ENCODE measurements at places on chromosomes 11 and 22.

DNA sequence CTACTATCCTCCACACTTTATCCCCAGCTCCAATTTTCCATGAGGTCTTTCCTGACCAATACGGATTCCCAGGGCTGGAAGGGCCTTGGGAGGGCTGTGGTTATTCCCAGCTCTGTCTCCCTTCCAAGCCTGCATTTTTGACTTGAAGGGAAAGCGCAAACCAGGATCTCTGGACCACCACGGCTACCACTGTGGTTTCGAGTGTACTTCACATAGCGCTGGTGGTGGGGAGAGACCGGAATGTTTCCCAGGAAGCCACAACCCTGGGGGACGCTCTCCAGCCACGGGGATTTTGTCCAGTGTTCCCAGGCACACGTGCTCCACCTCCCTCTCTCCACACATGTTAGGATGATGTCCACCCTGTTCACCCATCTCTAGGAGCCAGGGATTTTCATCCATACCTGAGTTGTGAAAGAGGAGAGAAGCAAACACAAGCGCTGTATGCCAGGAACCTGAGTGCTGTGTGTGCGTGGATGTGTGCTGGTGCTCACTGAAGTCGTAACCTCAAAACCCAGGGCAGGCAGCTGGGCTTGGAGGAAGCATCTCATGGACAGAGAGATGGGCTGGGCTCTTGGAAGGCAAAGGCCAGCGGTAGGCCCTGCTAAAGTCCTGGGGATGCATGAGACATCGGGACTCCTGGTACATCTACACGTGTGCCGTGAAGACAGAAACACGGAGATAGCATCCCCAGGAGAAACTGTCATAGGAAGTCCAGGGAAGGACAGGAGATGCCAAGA is 1.3 kb upstream of the NPTXR start:
- no peak for DNase-seq

DNA sequence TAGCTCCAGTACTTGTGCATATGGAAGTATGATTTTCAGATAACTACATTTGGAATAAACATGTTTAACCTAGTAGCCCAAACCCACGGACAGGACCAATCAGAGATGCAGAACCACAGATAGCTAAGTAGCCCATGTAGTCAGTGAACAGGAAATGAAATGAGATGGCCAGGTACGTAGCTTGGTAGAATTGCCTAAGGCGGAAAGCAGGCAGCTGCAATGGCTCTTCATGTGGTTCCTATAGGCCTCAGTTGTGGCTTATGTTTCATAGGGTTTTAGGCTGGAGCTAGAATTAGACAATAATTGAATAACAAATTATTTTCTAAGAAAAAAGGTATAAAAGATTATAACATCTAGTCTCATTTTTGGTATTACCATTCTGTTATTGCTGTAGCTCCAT is 86.4 kb upstream of the B3GNT6 start:
- DNase-seq, result no peak

GRCh38 chr11:61683961-61684869 is 4.0 kb downstream of the DAGLA start:
- no peak for DNase-seq

- DNase-seq, result no peak
Observed at GRCh38 chr11:66015936-66016792, 4.4 kb downstream of the CST6 start.

Data from memory B cell (primary cell).